ENCODE measurements at places on chromosomes 2 and 18.

- DNase-seq: no peak
These were observed 946 bp upstream of the AGAP1 start for GRCh38 chr2:235492850-235493344.

DNA sequence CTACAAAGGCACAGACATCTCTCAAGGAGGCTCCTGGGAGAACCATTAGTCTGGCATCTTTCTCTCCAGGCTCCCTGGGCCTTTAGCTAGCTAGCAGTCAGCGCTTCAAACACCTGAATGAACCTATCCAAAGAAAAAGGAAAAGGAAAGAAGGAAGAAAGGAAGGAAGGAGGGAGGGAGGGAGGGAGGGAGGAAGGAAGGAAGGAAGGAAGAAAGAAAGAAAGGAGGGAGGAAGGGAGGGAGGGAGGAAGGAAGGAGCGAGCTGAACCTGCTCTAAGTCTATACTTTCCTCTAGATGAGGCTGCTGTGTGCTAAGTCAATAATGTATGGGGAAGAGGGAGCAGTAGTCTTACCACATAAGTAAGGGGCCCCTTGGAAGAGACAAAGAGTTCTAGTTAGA is 5.1 kb upstream of the BCL11A start:
- DNase-seq: no peak

DNA sequence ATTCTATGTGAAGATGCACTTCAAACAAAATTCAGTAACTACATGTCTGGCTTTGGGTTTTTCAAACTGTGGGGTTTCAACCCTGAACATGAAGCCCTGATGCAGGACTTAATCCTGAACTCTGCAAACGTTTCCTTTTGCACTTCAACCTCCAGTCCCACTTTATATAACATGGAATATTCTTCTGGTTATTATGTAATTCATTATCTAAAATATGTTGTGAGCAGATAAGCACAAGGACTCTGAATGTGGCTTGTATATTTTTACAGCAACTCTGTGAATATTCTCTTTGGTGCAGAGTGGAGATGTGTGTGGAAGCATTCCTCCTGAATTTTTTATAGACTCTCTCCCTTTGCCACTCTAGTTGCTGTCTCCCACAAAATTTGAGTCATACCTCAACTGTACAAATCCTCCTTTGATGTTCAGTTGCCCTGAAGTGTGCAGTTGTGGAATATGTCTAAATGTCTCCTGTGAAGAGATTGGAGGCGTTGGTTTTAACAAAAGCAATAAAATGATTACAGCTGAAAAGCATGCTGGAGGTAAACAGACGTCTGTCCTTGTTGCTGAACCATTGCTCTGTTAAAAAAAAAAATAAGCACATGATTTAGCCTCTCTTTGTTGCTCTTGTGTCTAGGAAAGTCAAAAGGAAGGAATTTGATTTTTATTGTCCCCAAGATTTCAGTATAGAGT is 205.1 kb upstream of the NRP2 start:
- no peak for DNase-seq

DNA sequence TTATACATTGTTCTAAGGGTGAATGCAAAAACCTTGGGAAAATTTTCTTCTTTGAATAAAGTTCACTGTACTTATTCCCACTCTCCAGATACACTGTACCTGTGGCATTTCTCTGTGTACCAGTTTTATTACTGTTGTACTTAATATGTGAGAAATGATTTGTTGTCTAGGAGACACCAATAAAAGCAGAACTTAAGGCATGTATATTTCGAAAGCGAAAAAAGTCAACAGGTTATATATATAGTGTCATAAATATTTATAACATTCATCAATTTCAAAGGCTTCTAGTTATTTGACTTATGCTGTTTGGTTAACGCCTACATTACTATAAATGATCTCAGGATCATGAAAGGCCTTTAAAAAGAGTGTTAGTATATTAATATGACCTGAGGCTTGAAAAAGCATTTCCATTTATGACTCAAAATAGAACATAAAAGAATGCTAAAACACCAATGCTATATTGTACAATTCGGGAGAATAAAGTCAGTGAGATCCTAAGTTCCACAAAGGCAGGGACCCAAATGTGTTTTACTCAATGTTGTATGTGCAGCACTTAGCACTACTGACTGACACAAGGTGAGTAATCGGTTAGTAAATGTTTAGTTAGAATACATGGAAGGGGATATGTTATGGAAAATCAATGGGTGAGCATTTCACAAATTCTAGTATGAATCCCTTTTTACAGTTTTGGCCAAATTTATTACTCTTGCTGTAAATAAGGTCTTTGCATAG is 32.2 kb upstream of the HNRNPA3 start:
- no peak for DNase-seq

DNA sequence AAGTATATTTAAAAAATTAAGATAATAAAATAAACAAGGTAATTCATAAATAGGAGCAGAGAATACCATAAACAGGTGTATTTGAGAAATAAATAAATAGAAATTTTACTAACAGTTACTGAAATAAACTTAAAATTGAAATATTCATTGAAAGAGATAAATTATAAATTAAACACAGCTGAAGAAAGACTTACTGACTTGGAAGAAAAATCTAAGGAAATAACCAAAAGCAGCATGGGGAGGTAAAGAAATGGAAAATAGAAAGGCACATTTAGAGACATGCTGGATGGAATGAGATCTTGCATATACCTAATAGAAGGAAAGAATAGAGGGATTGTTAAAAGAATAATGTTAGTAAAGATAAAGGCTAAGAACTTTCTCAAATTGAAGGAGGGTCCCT is 96.3 kb downstream of the SOX11 start:
- DNase-seq: no peak

DNA sequence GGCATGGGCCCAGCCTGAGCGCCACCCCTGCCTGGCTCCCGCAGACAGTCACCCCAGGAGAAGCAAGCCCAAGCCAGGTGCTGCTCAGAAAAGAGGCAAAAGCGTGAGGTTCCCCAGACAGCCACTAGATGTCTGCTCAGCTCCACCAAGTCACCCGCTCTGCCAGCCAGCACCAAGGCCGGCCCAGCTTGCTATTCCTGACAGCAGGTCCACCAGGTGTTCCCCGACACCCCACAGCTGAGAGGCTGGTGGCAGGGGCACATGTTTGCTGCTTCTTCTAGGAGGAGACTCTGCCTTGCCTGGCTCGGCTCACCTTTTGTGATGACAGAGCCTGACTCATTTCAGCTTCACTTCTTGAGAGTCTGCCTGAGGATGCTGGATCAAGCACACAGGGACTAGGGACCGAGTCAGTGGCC is 206.7 kb downstream of the MGAT5 start:
- peak; percentile 72 for DNase-seq

DNA sequence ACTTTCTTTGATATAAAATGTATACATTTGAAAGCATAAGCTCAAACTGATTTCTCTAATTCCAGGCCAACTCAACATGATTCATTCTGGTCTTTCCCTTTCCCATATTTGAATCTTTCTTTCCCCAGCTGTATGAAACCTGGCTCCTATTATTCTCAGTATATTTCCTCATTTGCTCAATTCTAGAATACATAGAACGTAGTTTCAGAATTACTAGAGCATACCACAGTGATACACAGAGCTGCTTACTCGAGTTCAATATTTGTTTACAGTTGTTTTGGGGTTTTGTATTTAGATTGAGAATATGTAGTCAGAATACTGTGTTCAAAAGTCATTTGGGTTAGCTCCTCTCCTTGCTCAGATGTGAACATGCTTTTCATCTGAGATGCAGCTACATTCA is 43.0 kb downstream of the TNFRSF11A start:
- no peak for DNase-seq

DNA sequence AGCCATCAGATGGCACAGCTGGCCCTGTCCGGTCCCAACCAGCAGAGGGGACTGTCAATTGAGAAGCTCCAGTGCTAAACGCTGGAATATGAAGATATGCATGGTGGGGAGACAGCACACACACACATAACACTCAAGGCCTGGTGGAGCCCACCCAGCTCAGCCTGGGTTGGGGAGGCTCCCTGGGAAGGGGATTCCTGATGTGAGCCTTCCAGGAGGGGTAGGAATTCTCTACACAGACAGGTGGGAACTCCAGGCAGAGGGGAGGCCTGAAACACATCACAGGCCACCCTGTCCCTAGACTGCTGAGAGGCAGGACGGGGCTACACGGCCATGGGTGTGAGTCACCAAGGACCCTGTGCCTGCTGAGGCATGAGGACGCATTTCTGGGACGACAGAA is 49.4 kb upstream of the SH3RF3 start:
- no peak for DNase-seq

Data from T47D (cell line).